ENCODE measurements at places on chromosomes 1 and 21. TPM values are rescaled to one million over a fixed set of nuclear protein-coding genes. Genes with fewer than 3 reads are reported as not detected.

GRCh38 chr1:202575918-202576653 is 134.2 kb downstream of the SYT2 start:
- H3K27ac ChIP-seq = no peak overlapping the region
- no peaks in the 10 kb centered on the region for H3K4me1 ChIP-seq
- no peaks in the 10 kb centered on the region for H3K27me3 ChIP-seq
- peaks cover 19% of the 10 kb centered on the region for H3K36me3 ChIP-seq

DNA sequence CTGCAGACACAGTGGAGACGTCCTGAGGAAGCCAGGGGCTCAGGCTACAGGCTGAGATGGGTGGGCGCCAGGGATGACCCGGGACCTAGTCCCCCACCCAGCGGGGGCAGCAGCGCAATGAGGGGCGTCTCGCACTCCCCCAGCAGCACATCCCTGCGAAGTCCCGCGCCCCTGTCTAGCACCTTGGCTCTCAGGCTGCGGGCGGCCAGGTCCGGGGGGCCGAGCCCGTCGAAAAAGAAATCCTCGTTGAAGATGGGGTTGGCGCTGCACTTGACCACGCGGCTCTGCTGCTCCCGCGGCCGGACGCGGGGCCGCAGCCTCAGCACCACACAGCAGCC is 1.8 kb downstream of the C2CD4D start:
- H3K4me3 ChIP-seq = peak overlapping the region; percentile 41
- H3K27me3 ChIP-seq = no peaks in the 10 kb centered on the region
- H3K36me3 ChIP-seq = no peaks in the 10 kb centered on the region
- no peak for DNase-seq
- H3K27ac ChIP-seq = peak overlapping the region; percentile 73
- peaks cover 8% of the 10 kb centered on the region for H3K4me1 ChIP-seq

- DNase-seq = no peak
- H3K27me3 ChIP-seq = no peaks in the 10 kb centered on the region
Measured at GRCh38 chr1:211951856-211952255, 83.5 kb downstream of the INTS7 start.

The F13B gene
- total RNA-seq = not detected
